ENCODE measurements at places on chromosomes 6 and 20.

- no peak for DNase-seq
These were observed 46.8 kb downstream of the KCNB1 start for GRCh38 chr20:49435639-49436038.

- DNase-seq, result no peak
These were observed 16.8 kb downstream of the SRSF3 start for GRCh38 chr6:36610956-36611336.

DNA sequence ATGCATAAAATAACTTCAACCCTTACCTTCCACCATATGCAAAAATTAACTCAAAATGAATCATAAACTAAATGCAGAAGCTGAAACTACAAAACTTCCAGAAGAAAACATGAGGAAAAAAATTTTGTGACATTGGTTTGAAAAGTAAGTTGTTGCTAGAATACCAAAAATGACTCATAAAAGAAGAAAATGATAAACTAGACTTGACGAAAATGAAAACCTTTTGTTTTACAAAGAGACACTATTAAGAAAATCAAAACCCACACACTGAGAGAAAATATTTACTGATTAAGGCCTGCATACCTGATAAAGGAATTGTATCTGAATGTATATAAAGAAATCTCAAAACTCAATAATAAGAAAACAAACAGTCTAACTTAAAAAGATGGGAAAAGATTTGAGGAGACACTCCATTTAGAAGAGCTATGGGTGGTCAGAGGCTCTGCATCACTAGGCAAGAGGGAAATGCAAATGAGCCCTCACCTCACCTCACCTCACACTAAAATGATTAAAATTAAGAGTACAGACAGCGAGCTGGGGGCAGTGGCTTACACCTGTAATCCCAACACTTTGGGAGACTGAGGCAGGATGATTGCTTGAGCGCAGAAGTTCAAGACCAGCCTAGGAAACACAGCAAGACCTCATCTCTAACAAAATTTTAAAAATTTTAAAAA is 97.6 kb upstream of the CST7 start:
- DNase-seq, result no peak

- DNase-seq, result no peak
These were observed 10.7 kb upstream of the LAMP5 start for GRCh38 chr20:9503526-9504245.

DNA sequence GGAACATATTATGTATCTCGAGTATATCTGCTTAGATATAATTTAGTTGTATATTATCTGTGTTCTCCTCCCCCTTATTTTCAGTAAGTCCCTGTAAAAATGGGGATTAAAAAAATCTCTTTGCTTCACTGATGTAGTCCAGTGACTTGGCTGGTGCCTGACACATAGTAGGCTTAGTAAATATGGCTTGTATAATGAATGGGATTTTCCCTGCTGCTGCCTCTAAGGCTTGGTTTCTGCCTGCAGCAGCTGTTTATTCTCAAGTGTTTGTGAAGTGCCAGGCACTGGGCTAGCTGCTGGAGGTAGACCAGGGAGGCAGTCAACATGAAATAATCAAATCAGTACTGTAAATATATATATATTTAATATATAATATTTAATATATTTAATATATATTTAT is 1.6 kb upstream of the ZFP64 start:
- DNase-seq, result no peak
